ENCODE measurements at places on chromosomes 4 and X.

DNA sequence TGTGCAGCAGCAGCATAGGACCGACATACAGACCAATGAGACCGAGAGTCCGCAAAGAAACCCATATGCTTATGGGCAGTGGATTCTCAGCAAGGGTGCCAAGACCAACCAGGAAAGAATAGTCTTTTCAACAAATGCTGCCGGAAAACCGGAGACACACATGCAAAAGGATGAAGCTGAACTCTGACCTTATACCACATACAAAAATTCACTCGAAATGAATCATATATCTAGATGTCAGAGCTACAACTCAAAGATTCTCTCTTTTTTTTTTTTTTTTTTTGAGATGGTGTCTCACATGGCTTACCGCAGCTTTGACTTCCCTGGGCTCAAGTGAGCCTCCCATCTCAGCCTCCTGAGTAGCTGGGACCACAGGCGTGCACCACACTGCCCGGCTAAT lies 16.0 kb upstream of the MXD4 start:
- DNase-seq: no peak

DNA sequence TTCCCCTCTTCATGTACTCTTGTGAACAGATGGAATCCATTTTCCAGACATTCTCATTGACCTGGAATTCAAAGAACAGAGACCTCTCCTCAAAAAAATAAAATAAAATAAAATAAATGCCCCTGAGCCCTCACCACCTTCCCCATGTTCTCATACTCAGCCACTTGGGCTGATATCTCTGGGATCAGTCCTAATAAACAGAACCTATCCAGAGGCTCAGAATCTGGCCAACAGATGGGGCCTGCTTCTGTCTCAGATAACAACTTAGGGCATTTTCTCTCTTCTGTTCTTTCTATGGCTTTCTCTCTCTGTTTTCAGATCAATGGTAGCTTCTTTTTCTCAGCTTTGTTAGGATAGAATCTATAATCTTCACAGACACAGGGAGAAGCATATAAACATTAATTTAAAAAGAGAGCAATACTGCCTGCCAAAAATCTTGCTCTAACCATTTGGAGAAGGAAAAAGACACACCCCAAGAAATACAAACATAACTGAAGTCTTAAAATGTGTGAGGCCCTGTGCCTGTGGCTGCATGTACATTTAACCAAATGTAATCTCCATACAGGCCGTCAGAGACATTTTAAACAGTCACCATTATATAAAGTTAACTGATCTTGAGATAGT lies 907.1 kb downstream of the FAT4 start:
- DNase-seq: no peak

- no peak for DNase-seq
Observed at GRCh38 chrX:50450324-50450723, 20.3 kb downstream of the DGKK start.

- DNase-seq: no peak
Observed at GRCh38 chr4:61336916-61337315, 136.8 kb downstream of the ADGRL3 start.

DNA sequence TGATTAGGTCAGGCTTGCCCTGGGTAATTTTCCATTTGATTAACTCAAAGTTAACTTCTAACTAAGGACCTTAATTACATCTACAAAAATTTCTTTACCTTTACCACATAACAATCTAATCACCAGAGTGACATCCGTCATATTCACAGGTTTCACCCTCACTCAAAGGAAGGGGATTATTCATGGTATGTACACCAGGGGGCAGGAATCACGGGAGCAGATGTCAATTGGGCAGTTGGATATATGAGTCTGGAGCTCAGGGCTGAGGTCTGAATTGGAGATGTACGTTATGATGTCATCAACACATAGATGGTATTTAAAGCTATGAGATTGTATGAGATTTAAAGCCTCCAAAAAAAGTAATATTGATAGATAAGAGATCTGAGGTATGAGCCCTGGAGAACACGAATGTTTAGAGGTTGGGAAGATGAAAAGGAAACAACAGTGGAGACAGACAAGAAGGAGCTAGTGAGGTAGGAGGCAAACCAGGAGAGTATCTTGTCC lies 52.9 kb downstream of the PGRMC1 start:
- peak; percentile 0 for DNase-seq

DNA sequence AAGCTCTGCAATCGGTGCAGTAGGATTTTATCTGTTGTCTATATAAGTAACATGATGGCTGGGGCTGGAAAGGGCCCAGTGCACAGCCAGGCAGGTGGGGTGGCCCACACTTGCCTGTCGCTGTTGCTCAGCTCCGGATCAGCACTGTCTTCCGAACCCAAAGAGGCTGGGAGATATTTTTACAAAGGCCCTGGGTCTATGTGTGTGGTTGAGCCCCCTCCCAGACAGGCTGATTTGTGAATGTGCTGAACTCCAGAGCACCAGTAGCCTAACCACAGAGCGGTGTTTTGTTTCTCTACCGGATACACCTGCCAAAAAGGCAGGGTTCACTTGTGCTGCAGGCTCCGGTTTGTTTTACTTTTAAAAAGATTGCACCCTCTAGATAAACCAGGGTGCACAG lies 33.5 kb upstream of the CHRNA9 start:
- DNase-seq: no peak

DNA sequence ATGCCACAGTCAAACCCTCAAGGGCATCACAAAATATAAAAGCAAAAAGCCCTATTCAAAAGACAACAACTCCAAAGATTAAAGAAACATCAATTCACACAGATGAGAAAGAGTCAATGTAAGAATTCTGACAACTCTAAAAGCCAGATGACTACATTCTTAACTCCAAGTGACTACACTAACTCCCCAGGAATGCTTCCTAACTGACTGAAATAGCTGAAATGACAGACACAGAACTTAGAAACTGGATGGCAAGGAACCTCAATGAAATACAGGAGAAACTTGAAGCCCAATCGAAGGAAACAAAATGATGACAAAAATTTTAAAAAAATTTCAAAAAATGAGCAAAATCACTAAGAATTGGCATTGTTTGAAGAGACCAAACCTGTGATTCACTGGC lies 1047.6 kb upstream of the PCDH10 start:
- no peak for DNase-seq

- peak; percentile 82 for DNase-seq
Observed at GRCh38 chrX:47540754-47541538, 20.1 kb upstream of the ARAF start.

- DNase-seq: no peak
Observed at GRCh38 chr4:146638786-146639505, at the start of gene POU4F2. Gene POU4F2 (plus strand): TSS chr4:146638893. CDS start chr4:146639141, 248 bp downstream.

DNA sequence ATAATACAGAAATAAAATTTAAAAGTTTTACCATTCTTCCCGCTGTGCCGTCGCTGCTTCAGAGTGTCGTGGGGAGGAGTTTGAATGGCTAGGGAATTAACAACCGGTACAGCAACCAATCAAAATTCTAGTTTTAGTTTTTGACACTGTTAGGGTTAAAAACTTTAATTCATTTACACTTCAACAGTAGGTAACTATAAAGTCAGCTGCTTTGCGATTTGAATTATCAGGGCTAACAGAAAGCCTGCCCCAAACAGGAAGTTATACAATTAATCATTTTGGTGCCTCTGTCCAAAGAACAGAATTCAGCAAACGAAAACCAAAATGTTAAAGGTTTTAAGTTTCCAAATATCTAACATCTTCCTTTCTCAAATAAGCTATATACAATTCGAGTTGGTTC lies 2.3 kb downstream of the HNRNPD start:
- no peak for DNase-seq

DNA sequence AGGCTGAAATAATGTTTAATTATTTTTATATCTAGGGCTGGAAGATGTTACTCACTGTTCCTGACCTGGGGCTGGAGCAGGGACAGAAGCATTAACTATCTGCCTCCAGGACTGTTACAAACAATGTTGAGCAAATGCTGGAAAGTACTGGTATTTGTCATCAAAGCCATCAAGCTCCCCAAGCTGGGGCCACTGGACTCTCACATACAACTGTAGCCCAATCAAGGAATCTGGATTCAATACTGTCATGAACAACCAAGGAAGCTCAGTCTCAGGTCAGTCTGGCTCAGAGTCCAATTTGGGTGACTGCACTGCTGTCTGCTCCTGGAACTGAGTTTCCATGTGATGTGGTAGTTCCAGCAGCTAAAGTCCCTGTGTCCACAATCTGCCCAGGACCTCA lies 50.4 kb downstream of the APOO start:
- DNase-seq: no peak

DNA sequence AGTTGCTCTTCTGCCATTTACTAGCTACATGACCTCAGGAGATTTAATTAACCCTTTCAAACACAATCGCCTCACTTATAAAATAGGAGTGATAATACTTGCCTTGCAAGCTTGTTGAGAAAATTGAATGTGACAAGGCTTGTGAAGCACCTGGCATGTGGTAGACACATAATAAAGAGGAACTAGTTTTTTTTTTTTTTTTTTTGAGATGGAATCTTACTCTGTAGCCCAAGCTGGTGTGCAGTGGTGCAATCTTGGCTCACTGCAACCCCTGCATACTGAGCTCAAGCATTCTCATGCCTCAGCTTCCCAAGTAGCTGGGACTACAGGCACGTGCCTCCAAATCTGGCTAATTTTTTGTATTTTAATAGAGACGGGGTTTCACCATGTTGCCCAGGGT lies 73.7 kb upstream of the STIM2 start:
- no peak for DNase-seq

GRCh38 chrX:70878902-70879301 lies 29.6 kb downstream of the TEX11 start:
- no peak for DNase-seq

- DNase-seq: no peak
Observed at GRCh38 chr4:135197641-135198040, 996.1 kb upstream of the PABPC4L start.

GRCh38 chr4:68077737-68078136 lies 51.9 kb downstream of the TMPRSS11F start:
- DNase-seq: no peak

DNA sequence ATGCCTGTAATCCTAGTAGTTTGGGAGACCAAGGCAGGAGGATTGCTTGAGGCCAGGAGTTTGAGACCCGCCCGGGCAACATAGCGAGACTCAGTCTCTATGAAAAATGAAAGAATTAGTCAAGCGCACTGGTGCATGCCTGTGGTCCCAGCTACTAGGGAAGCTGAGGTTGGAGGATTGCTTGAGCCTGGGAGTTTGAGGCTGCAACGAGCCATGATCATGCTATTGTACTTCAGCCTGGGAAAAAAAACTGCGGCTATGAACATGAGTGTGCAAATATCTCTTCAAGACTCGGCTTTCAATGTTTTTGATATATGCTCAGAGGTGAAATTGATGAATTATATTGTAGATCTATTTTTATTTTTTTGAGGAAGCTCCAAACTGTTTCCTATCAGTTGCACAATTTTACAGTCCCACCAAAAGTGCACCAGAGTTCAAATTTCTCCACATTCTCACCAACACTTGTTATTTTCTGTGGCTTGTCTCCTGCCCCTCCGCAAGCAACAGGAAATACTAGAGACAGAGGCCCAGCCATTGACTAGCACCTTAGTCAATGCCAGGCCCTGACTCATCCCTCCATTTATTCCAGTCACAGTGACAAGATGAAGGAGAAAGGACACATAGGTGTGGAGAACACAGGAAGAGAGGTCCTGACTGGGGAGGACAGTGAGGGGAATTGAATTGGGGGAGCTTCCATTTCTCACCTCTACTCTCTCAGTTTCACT lies 33.1 kb upstream of the ZNF41 start:
- DNase-seq: no peak

GRCh38 chrX:10157543-10157942 lies 768 bp downstream of the CLCN4 start:
- no peak for DNase-seq

GRCh38 chr4:41977709-41978108 lies 3.8 kb upstream of the DCAF4L1 start:
- DNase-seq: no peak

DNA sequence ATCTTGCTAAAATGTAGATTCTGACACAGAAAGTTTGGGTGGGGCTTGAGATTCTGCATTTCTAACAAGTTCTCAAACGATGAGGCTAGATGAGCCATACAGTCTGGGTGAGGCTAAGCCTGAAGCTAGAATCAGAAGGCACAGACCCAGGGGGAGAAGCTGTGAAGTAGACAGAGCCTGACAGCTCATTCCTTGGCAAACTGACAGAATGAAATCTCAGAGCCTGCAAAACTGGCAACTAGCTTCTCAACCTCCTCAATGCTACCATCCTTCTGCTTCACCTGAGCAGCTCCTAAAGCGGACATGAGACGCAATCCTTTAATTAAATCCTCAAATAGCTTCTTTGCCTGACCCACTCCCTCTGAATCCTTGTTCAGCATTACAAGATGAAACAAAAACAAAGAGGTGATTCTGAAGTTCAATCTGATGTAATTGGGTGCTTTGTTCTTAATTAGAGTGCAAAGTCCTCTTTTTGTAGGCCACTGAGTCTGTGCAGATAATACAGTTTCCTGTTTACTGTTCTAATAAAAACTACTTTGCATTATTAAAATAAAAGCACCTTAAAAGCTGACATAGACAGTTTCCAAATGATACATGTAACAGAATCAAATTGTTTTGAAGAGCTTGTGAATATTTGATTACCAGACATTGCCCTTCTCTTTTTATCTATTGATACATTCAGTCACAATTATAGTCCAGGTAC lies 71.0 kb upstream of the BMP2K start:
- DNase-seq: no peak

- DNase-seq: no peak
Observed at GRCh38 chr4:147580396-147580795, 36.8 kb upstream of the TMEM184C start.

DNA sequence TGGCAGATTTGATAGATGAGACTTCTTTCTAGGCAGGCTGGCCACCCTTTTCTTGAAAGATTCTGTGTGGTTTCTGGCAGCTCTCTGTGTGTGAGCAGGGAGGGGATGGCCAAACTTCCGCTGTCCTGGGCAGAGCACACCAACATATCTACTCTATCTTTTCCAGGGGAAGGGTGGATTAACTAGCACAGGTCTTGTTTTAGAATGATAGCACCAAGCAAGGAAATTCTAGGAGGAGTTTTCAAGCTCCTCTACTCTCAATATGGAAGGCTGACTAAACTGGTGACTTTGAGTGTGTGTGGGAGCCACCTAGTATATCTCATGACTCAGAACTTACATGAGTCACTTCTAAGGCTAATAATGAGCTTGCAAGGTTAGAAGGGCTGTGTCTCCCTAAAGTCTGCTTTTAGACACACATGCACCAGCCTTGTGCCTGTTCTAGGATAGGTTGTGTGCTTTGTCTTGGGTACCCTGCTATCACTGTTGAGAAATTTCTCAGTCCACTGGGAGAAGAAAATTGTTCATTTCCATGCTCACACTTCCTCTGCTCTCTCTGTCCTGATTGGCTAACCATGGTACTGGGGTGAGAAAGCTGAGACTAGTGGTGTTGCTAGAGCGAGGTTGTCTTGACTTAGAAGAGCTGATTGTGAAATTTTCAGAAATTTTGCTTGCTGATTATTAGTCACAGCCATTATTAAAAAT lies 72.9 kb downstream of the YIPF6 start:
- no peak for DNase-seq

- DNase-seq: peak; percentile 56
Observed at GRCh38 chr4:113049421-113050370, at the start of gene ANK2. Gene ANK2 (plus strand): TSS chr4:113049653. CDS start chr4:113049729, 76 bp downstream.

Data from SHP77 (cell line).